Activated CD4-positive, CD25-positive, alpha-beta regulatory T cell (primary cell): ENCODE measurements at places on chromosomes 1 and 21.
A peak's percentile ranks its signal among the peaks of the same experiment; 100 is the strongest.

- no peak for DNase-seq
These were observed 55.0 kb upstream of the RGS5 start for GRCh38 chr1:163257763-163258162.

DNA sequence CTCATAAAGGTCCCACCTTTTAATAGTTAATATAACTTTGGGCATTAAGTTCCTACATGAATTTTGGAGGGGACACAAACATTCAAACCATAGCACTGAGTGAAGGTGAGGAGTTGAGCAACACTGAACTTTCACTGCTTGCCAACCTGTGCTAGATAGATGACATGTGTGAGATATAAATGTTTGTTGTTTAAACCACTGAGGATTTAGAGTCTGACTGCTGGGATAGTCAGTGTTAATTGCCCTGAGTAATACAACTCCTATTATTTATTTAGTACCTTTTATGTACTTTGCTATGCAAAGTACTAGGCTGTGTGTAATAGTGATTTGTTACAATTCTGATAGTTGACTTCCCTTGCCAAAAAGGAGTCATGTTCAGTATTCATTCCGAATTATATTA is 32.4 kb upstream of the SLC16A1 start:
- no peak for DNase-seq

DNA sequence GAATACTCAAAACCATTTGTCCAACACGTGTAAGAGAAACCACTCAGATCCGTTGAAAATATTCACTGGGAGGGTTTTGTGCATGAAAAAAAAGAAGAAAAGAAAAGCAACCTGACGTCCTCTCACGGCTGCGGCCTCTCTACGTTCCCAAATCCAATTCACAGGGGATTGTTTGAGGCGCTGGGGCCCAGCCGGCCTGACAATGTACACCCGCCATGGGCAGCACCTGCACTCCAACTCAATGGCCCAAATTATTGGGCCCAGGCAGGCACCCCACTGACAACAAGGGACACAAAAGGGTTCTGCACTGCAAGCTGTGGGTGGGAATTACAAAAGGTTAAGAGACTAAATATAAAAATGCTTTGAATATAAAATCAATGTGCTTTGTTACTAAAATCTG is 41.5 kb downstream of the MORN1 start:
- DNase-seq = no peak

GRCh38 chr1:89545264-89546038 is 20.8 kb downstream of the LRRC8B start:
- no peak for DNase-seq

GRCh38 chr1:12597792-12598191 is 20.2 kb downstream of the DHRS3 start:
- DNase-seq = no peak

GRCh38 chr1:244757091-244757939 is 78.1 kb upstream of the COX20 start:
- no peak for DNase-seq

GRCh38 chr1:112956544-112957132 is 642 bp upstream of the SLC16A1 start:
- no peak for DNase-seq

- peak; percentile 51 for DNase-seq
These were observed 44.5 kb upstream of the CRNN start for GRCh38 chr1:152458384-152459185.

DNA sequence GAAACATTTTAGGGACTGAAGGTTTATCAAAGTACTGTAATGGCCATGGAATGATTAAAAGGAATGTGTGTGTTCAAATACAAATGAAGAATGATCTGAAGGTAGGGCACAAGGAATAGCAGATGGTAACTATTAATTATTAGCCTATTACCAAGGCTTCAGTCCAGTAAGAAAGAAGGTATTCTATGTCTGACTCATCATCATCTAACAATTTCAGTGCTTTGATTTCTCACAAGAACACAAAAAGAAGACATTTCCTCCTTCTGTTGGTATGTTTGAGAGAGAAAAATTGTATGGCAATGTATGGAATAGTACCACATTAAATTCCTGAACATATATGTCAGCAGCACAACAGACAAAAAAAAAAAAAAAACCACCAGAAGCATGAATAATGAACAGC is 57.5 kb downstream of the TYW3 start:
- DNase-seq = no peak

DNA sequence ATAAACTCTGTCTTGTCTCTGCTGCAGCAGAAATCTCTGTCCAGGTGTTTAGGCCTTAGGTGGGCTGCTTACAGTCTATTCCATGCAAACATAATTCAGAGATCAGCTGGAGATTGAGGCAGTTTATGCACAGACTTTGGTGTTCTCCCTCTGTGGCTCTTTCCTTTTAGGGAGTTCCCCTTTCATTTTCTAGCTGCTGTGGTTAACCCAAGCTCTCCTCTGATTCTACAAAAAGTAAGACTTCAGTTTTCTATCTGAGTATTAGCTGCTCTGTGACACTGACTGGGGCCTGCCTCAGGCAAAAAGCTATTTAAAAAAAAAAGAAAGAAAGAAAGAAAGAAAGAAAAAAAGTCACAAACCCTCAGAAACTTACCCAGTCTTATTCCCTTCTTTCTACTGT is 211.1 kb downstream of the CAMTA1 start:
- DNase-seq = no peak

GRCh38 chr1:119052267-119052666 is 64.1 kb upstream of the TBX15 start:
- no peak for DNase-seq

DNA sequence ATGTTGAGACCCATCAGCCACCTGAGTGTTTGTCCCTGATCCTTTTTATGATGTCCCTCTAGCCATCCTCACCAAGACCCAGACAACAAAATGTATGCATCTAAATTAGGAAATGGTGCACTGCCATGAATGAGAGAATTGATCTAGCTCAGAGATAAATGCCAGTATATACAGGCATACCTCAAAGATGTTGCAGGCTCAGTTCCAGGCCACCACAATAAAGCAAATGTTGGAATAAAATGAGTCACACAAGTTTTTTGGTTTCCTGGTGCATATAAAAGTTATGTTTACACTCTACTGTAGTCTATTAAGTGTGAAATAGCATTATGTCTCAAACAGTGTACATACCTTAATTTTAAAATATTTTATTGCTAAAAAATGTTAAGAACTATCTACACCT is 63.9 kb downstream of the CHIA start:
- DNase-seq = no peak

- DNase-seq = no peak
These were observed 85.5 kb downstream of the RIPK4 start for GRCh38 chr21:41681348-41681801.

GRCh38 chr1:225896937-225897549 is 8.1 kb upstream of the LEFTY1 start:
- DNase-seq = peak; percentile 15

DNA sequence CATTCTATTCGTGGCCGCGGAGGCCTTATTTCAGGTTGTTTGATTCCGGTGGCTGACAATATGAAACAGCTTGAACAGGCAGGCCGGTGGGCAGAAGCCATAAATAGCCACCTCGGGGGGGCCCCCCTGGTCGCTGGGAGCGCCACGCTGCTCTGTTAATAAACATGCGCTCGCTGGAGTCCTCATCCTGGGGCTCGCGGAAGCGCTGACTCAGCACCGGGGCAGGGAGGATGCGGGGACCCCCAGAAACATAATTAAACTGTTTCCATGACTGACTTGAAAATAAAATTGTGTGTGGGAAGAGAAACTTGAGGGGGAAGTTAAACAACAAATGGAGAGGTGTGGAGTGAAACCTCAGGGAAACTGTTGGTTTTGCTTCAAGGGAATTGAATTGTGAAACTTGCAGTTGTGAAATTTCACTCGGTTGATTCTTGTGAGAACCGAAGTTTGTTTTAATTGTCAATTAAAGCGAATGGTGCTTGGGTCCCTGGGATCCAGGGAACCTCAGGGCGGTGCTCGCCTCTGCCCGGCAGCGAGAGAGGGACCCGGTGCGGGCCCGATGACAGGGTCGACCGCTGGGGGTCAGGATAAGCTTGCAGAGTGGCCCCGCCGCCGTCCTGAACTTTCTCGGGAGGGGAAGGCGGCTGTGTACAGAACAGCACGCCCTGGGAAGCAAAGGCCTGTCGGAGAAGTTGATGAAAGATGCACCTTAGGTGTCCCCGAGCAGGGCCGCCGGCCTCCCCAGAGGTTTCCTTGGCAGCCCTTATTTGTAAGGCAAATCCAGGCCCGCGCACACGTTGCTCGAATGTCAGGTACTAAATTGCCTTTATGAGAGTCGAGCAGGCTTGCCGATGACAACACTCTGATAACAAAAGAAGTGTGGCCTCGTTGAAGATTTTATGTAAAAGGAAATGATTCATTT is 176.9 kb upstream of the LMO4 start:
- DNase-seq = no peak

- no peak for DNase-seq
These were observed 7.5 kb downstream of the ZNF692 start for GRCh38 chr1:248851390-248851789.

- no peak for DNase-seq
These were observed 23.9 kb downstream of the MEF2D start for GRCh38 chr1:156476501-156477298.

- DNase-seq = peak; percentile 54
These were observed 2.2 kb upstream of the RUNX3 start for GRCh38 chr1:24932284-24932683.

GRCh38 chr1:116686723-116687352 is 19.3 kb upstream of the IGSF3 start:
- no peak for DNase-seq

GRCh38 chr1:99843760-99844159 is 6.4 kb upstream of the AGL start:
- DNase-seq = no peak

DNA sequence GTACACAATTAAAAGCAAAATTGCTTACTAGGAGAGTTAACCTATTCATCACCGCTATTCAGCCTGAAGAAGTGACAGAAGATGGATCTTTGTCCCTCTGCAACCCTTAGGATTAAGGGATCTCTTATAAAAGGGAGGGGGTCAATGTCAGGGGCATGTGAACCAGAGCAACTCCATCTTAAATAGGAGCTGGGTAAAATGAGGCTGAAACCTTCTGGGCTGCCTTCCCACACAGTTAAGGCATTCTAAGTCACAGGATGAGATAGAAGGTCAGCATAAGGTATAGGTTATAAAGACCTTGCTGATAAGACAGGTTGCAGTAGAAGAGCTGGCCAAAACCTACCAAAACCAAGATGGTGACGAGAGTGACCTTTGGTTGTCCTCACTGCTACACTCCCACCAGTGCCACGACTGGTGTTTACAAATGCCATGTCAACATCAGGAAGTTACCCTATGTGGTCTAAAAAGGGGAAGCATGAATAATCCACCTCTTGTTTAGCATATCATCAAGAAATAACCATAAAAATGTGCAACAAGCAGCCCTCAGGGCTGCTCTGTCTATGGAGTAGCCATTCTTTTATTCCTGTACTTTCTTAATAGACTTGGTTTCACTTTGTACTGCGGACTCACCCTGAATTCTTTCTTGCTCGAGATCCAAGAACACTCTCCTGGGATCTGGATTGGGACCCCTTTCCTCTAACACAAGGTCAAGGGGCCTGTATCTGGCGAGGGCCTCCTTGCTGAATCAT is 35.3 kb upstream of the NEK2 start:
- no peak for DNase-seq

DNA sequence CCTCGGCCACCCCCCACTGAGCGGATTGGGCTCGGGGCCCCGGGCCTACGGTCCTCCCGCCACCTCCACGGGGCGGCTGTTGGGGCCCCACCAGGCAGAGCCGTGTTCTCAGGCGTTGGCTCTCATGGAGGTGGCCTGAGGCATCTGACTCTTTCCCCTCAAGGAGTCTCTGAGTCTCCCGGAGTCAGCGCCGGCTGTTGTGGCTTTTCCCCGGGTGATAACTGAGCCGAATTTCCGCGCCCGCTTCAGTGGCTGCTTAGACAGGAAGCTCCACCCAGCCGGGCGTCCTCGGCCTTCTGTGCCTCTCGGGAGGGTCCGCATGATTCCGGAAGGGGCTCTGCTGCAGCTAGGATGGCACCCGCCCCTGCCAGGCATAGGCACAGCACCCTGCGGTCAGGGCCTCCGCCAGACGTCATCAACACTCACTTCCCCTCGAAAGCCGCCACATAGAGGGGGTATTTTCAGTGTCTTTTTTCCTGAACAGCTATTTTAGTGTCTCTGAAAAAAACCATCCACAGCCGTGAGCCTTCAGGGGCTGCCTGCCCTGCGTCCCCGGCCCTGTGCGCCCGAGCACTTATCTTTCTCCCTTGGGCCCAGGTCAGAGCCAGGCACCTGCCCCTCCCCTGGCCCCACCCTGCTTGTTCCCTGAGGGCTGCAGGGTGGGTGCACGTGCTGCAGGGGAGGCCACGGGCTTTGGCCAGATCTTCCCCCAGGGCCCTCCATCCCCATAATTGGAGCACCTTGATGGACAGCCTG is 72.9 kb downstream of the SKI start:
- peak; percentile 87 for DNase-seq

DNA sequence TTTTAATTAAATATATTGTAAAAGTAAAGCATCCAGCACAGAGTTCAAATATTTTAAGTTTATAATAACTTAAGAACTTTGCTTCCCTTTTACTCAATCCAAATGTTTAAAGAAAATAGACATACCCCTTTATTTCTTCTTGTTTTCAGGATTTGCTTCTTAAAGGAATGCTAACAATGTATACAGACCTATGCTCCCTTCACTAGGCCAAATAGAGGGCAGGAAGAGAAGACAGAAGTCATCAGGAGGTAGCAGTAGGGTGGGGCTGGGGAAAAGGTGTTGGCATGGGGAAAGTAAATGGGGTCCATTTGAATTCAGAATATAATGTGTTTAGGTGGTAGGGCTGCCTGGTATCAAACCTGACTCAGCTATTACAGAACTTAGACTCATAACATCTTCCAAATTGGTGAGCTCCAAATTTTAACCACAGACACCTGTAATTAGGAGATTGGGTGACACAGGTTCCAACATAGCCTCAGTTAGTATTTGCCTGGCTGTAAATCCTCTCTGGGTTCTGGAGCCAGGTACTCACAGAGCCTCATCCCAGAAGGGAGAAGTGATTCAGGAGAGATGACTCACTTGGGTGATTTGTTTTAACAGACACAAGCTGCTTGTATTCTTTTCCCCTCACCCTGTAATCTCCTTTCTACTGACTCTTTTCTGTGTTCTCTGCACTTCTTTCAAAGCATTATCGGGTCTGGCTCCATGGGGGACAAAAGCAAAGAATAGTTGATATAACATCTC is 60.1 kb upstream of the DUSP10 start:
- no peak for DNase-seq

DNA sequence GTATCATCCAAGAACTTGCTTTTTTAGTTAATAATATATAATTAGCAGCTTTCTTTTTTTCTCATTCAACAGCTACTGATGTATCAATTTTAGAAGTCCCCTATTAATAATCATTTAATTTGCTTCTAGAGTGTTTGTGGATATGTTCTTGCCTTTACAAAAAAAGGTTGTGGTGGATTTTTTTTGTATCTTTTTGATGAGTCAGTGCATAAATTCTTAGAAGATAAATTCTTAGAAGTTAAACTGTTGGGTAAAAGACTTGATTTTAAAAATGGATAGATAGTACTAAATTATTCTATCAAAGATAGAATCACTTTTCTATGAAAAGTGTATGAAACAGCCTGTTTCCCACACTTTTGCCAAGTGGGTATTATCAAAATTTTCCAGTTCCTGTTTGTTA is 11.9 kb downstream of the FGGY start:
- no peak for DNase-seq
